OCI-M1 (cell line): ENCODE measurements at places on chromosomes 11 and 22.

GRCh38 chr22:47567126-47568090, 805.0 kb downstream of the TBC1D22A start:
- DNase-seq: no peak

DNA sequence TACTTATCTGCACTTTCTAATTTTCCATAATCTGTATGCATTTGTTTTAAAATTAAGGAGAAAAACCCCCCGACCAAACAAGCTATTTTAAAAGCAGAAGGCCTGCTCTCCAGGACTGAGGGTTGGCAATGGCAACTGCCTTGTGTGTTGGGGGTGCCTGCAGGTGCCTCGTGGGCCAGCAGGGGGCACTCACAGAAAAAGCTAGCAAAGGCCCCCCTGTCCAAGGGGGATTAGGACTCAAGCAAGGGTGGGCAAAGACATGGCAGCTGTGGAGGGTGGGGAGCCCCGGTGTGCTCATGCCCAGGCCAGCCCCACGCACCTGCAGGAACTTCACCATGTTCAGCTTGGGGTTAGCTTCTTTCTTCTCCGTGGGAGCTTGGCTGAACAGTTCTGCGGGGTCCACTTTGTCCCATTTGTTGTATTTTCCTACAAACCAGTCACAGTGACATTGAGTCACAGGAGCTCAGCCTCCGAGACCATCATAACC, 10.3 kb downstream of the TOP3B start:
- peak; percentile 74 for DNase-seq

DNA sequence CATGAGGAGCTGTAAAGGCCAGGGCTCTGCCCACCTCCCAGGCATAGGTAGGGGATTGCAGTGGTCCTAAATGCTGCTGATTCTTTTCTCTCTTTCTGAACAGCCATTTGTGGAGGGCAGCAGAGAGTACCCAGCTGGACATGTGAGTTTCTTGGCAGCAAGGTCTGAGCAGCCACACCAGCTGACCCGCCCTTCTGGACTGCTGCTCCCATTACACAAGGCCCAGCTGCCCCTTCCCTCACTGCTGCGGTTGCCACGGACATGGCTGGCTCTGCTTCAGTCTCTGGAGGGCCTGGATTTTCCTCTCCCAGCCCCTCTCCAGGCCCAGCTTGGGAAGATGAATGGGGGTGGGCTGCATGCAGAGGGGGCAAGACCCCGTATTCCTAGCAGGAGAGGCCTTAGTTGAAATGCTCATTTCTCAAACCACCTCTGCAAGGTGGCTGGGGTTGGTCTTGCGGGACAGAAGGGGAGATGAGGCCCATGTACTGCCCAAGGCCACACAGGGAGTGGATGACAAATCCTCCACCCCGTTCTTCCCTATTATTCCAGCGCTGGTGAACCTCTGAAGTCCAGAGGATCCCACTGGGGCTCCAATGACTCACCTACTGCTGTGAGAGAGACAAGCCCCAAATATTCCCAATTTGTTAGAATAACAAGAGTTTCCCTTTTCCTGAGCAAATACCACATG, 4.6 kb downstream of the LGALS12 start:
- DNase-seq: no peak

- no peak for DNase-seq
Measured at GRCh38 chr22:32164075-32164860, 5.2 kb upstream of the C22orf42 start.

DNA sequence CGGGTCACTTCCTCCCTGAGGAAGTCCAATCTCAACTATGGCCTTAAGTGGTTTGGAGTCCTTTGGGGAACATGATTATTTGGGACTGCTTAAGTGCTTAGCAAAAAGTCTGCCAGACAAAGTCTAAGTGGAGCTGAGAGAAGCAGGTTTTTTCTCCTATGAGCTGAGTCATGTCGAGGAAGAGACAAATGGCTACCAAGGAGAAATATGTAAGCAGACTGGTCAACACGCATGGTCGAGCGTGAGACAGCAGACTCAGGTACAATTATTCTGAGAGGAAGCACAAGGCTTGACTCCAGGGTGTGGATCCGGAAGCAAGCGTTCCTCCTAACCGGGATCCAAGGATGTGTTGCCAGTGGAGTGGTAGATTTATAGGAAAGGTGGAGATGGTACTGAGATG, 30.6 kb downstream of the UBASH3B start:
- DNase-seq: no peak

DNA sequence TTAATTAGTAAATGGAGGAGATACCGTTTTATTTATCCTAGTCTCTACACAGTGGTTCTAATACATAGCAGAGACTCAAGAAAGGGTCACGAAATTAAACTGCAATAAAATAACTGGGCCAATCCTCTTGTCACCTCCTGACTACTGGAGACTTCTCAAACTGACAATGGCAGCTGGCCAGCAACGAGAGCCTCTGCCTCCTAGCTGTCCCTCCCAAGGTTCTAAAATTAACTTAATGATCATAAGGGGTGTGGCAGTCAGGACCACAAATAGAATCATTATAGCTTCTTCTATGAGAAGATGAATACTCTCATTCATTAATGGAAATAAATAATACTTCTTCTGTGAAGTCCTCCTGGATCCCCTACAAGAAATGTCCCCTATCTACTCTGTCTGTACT, 63.8 kb upstream of the APOA1 start:
- DNase-seq: no peak

DNA sequence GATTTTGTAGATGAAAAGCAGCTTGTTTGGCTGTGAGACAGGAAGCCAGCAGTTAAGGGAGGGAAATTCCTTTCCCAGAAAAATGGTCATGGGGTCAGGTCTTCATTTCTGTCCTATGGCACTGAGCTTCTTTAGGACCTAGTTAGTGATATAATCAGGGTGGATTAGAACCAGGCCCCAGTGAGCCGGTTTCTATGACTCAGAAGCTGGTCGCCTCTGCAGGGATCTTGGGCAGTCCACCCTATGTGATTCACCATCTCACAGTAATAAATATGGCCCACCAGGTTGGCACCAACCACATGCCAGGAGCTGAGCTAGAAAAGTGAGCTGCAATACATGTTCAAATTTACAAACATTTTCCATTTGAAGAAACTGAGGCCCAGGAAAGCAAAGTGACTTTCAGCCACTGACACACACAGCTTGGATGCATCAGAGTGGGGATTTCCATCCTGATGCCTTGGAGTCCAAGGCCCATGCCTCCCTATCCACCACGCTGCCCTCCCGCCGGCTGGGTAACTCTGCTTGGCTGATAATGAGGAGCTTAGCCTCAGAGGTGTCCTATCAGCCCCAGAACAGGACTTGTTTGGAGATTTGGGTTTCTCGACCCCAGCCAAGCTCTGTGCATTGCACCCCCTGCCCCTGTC, 42.0 kb downstream of the CD82 start:
- DNase-seq: no peak
